Breast epithelium (tissue), 4 donors: ENCODE measurements at places on chromosomes 7 and 10. TPM values are rescaled to one million over a fixed set of nuclear protein-coding genes. Genes with fewer than 3 reads are reported as not detected.
A peak's percentile ranks its signal among the peaks of the same experiment; 100 is the strongest.

The SEMA3D gene
- 7.0 TPM for total RNA-seq

DNA sequence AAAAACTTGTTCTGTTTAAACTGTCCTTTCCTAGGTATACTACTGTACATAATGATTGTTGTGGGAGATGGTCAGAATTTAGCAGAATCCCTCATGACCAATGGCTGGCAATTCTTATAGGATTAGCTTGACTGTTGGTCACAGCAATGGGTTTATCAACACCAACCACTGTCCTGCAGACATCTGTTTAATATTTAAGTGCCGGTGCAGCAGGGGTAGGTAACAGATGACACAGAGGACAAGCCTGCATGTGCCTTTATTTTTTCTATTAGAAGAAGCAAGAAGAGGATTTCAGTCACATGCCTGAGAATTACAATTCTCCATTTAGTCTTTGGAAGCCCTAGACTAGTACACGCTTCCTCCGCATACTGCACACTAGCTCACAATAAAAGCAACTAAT is 48.4 kb downstream of the CCDC6 start:
- H3K4me3 ChIP-seq: no peak overlapping the region
- no peaks in the 10 kb centered on the region for H3K27me3 ChIP-seq
- no peak for DNase-seq
- no peak overlapping the region for H3K27ac ChIP-seq
- H3K4me1 ChIP-seq: no peaks in the 10 kb centered on the region
- no peaks in the 10 kb centered on the region for H3K36me3 ChIP-seq

DNA sequence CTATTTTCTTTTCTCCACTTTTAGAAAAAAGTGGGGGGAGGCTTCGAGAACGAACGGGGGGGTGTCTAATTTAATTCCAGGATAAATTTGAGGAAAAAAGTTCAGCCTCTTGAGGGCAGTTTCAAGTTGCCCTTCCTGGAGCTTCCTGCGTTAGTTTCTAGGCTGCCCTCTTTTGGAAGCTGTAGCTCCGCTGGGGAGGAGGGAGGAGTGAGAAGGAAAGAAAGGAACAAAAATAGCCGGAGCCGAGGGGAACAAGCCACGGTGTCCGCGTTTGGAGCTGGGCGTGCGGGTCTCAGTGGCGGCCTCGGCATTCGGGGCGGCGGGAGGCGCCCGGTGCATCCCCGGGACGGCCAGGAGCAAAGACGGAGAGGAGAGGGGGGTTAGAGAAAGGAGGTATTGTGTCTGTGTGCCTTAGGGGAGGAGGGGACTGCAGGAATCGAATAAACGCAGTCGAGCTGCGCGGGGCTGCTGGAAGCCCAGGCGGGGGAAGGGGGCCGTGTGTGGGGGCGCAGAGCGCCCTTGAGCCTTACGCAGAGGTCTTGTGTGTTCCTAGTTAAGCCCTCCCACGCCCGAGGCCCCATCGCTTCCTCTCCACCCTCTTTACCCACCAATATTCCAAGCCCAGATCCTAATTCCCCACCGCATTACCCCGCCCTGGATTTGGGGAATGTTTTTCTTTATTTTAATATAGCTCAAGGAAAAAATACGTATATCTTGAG is 2.0 kb upstream of the TNRC18 start:
- peak overlapping the region; percentile 98 for H3K4me3 ChIP-seq
- peaks cover 7% of the 10 kb centered on the region for H3K4me1 ChIP-seq
- peak overlapping the region; percentile 99 for H3K27ac ChIP-seq
- no peaks in the 10 kb centered on the region for H3K36me3 ChIP-seq
- no peaks in the 10 kb centered on the region for H3K27me3 ChIP-seq

GRCh38 chr10:72254813-72255568 is 18.7 kb upstream of the DDIT4 start:
- no peaks in the 10 kb centered on the region for H3K27me3 ChIP-seq
- peak; percentile 89 for DNase-seq
- peak overlapping the region; percentile 44 for H3K4me3 ChIP-seq
- peaks cover 39% of the 10 kb centered on the region for H3K4me1 ChIP-seq
- H3K36me3 ChIP-seq: no peaks in the 10 kb centered on the region

GRCh38 chr7:1741751-1742554 is 71.9 kb downstream of the ELFN1 start:
- H3K36me3 ChIP-seq: no peaks in the 10 kb centered on the region
- no peak for DNase-seq
- H3K4me3 ChIP-seq: no peak overlapping the region
- no peaks in the 10 kb centered on the region for H3K4me1 ChIP-seq
- no peaks in the 10 kb centered on the region for H3K27me3 ChIP-seq

GRCh38 chr7:94642838-94643653 is 12.9 kb downstream of the SGCE start:
- no peak overlapping the region for H3K27ac ChIP-seq
- H3K4me1 ChIP-seq: no peaks in the 10 kb centered on the region
- no peak overlapping the region for H3K4me3 ChIP-seq
- no peaks in the 10 kb centered on the region for H3K36me3 ChIP-seq
